ENCODE measurements at places on chromosomes 7 and 10.
A peak's percentile ranks its signal among the peaks of the same experiment; 100 is the strongest.

GRCh38 chr10:49268185-49268584 is 30.8 kb upstream of the C10orf71 start:
- no peak for DNase-seq

GRCh38 chr7:19465861-19466260 is 243.0 kb downstream of the POLR1F start:
- peak; percentile 8 for DNase-seq

DNA sequence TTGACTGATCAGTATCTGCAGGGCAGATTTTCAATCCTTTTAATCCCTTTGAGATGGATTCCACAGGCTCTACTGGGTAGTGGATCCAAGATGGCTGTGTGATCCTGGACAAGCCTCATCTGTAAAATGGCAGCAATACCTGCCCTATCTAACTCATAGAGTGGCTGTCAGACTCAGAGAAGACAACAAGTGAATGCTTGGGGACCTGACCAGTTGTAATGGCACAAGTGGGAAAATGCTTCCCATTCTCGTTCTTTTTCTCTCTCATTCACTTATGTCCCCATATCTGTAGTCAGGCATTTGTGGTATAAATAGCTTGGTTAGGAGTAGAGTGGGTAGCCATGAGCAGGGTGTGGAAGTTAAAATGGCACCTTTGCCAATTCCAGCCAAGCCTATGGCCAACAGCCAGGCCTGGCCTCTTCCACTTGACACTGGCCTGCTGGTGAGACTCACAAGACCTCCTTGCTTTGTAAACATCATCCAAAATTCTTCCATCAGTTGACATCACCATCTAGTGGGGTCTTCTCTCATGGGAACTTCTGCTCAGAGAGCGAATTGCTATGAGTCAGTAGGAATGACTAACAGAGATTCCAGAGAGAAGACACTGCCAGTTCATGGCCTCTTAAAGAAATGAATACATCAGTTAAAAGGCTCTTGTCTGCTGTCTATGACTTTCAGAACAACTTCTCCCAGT is 150.1 kb downstream of the PLPP4 start:
- DNase-seq: no peak

DNA sequence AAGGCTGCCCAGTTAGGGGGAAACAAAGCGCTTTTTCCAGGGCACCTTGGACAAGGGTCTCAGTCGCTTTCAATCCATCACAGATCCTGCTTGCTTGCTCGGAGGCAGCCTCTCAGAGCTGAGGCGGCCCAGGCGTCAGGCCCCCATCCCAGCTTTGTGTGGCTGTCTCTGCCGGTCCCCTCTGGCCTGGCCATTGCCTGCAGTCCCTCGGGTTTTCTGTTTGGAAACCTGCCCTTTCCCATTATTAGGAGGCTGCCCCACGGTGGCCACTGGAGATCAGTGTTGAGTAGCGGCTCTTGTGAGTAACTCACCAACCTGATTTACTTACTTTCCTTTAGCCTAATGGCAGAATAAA is 216.1 kb downstream of the GLRX3 start:
- no peak for DNase-seq

GRCh38 chr10:74156919-74157289 is 5.9 kb downstream of the ADK start:
- no peak for DNase-seq

- peak; percentile 18 for DNase-seq
Measured at GRCh38 chr7:48035967-48036478, 680 bp downstream of the C7orf57 start.

GRCh38 chr10:35876248-35876647 is 234.2 kb upstream of the FZD8 start:
- no peak for DNase-seq

DNA sequence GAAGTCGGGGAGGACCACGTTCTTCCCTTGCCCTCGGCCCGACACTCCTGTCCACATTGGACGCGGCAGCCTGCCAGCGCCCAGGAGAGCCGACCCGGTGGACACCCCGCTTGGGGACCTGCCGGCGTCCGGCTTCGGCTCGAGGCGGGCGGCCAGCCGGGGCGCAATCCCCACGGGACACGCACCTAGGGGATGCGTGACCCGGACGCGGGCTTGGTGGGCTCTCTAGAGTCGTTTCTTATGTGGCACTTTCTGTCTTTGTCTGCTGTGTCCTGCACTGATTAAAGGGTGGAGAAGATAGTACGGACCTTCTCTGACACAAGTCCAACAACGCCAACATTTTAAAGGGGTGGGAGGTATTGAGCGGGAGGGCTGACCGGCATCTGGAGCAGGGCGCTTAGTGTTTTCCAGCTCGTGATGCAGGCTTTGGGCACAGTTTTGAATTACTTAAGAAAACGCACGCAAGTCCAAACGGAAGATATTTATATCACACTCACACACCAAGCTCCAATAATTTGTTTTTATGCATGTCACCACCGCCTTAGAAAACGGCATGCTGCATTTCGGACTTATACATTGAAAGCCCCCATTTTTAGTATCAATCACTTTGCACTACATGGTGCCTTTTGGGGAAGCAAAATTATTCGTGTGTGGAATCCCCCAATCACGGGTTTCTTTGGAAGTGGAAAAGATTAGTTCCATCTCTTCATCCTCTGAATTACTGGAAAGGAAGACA is 3.9 kb upstream of the SPAG6 start:
- DNase-seq: no peak

Measured in hematopoietic multipotent progenitor cell (in vitro differentiated cells).